ENCODE measurements at places on chromosomes 4 and X. TPM values are rescaled to one million over a fixed set of nuclear protein-coding genes. Genes with fewer than 3 reads are reported as not detected.

- peak; percentile 46 for DNase-seq
These were observed 11.0 kb downstream of the SUPT20HL1 start for GRCh38 chrX:24371391-24371972.

DNA sequence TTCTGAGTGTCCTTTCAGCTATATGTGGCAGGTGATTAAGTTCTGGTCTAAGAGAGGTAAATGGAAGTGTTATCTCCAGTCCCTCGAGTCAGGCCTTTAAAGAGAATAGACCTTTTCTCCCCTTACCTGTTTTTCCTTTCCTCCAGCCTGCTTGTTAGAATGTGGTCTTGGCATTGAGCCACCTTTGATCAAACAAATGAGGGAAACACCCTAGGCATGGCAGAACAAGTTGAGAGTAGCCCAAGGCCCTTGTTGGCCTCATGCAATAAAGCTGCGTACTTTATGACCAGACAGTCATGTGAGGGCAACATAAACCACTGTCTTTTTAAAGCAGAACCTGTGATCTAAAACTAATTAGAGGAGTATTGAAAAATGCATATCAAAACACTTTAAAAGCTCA, 13.2 kb upstream of the IL13RA2 start:
- DNase-seq = no peak

GRCh38 chrX:33906971-33907370, 225.1 kb downstream of the FAM47A start:
- DNase-seq = no peak

DNA sequence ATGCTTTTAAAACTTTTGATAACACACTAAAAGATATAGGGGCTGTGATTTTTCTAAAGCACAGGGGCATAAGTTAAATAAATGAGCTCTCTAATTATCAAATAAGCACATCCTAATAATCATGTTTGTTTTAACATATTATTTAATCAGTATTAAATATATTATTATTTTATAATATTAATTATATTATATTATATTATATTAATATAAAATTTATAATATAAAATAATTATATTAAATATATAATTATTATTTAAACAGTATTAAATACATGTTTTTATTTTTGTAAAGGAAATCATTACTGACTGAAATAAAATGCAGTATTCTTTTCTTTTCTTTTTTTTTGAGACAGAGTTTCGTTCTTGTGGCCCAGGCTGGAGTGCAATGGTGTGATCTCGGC, 136.5 kb downstream of the IL15 start:
- no peak for DNase-seq

GRCh38 chrX:47200385-47201150, 6.9 kb downstream of the UBA1 start:
- no peak for DNase-seq

DNA sequence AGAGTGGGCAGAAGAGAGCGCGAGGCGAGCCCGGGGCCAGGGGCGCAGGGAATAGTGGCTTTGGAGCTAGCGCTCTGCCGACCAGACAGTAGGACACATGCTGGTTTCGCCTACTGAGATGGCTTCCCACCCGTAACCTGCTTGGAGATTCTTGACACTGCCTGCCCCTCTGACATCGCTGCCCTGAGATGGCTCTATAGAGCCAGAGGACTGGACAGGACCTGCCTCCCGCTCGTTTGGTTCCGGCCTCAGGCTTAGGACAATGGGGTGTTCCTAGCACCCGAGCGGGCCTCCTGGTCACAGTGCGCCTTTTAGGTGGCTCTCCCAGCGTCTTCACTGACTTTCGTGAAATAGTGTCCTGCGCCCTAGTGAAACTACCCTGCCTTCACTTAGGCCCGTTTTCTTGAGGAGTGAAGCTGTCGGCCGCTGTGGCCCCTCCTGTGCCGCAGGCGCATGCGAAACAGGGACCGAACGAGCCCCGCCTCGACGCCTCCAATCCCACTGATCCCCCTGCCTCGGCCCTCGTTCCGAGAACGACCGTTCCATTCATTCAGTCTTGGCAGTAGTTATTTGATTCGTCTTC, 608 bp downstream of the TAF1 start:
- DNase-seq = peak; percentile 7

- no peak for DNase-seq
These were observed 66.5 kb upstream of the TMEM184C start for GRCh38 chr4:147550626-147551246.

GRCh38 chrX:69107747-69108401, 57.4 kb downstream of the PJA1 start:
- DNase-seq = no peak

DNA sequence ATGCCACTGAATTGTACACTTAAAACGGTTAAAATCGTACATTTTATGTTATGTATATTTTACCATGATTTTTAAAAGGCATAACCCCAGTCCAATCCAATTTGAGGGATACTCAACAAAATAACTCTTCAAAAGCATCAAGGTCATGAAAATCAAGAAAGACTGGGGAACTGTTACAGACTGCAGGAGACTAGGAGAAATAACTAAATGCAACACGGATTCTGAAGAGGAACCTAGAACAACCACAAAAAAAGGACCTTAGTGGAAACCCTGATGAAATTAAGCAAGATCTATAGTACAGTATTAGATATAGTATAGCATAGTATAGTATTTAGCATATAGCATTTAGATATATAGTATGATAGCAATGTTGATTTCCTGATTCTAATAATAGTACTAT, 26.8 kb downstream of the SH3KBP1 start:
- DNase-seq = no peak

DNA sequence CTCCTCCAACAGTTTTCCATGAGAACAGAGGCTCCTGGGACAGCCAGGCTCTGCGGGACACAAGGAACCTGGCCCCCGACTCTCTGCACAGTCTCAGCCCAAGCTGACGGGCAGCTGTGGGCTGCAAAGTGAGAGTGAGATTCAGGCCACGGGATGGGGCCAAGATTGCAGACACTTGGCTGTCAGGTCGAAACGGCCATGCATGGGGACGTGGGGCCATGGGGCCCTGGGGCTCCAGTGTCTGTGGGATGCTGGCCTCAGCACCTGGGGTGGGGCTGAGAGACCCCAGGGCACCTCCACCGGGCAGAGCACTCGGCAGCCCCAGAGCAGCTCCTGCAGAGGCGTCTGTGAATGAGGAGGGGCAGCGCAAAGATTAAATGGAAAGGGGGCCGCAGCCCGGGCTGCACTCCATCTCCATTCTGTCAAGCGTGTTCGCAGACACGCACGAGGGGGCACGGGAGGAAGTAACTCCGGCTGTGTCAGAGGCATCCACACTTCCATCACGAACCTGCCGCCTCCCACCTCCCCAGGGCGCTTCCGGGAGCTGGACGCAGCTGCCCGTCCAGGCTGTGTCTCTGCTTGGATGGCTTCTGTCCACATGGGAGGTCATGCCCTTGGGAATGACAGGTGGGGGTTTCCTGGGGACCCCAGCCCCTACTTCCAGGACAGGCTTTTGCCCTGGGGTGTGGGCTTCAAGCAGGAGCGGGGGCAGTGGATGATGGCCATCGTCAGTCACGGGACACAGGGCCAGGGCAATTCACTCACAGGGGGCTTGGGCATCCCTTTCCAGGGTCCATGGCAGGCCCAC, 82.8 kb upstream of the NKX1-1 start:
- no peak for DNase-seq

DNA sequence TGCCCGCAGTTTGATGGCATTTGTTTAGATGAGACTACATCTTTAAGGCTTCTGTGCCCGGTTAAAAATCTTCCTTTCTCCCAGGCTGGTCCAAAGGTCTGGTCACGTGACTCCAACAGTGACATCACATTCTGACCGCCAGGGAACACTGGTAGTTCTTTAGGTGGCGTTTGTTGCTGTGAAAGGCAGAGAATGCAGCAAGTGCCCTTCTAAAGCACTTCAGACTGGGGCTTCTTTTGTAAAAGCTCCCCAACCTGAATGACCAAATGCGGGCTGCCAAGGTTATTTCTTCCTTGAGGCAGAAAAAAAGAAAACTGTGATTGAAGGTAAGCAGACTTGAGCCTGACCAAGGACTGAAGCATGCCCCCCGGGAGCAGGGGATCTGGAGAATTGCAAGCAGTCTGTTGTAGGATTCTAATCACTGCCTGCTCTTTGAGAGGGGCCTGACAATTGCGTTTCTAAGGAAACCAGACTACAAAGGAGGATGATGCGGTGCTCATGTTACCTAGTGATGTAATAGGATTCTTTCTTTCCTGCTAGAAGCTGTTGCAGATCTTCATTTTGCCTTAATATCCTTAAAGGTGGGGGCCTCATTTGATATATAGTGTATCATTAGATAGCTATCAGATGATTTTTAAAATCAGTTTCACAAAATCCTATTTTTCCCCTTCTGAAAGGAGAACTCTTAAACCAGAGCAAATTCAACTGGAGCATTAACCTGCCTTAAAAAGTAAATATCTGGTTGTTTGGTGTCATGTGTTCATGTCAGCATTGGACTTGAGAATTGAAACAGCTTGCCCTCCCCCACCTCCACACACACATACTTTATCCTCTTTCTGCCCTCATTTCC, 133.1 kb downstream of the AKAP4 start:
- no peak for DNase-seq

DNA sequence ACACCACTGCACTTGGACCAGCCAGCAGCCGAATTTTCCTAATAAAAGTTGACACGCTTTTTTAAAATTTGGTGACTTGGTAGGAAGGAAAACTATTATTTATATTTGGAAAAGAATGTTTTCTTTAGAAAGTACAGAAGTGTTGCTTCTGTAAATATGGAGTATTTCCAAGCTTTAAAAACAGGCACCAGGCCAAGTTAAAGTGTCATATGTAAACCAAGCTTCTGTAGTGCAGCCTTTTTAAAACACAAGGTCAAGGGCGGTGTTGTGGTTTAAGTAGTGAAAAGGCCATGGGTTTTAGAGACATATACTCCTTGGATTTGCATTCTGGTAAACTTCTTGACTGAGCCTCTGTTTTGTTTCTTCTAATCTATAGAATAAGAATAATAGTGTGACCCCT, 62.7 kb downstream of the TRIM2 start:
- DNase-seq = no peak

- DNase-seq = no peak
These were observed 18.7 kb downstream of the CHM start for GRCh38 chrX:86028681-86029080.

DNA sequence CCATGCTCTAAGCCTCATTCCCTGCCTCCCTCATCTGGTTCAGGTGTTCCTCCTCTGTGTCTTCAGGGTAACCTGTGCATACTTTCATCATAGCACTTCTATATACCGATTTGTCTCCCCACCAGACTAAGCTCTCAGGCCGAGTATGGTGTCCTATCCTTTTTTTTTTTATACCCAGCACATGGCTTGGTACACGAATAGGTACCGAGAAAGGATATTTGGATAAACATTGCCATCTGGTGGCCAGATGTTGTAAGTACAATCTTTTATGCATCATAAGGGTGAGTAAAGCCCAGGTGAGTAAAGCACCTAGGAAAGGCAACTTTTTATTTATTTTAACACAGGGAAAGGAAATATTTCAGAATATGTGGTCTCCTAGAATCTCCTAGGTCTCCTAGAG, 68.4 kb downstream of the MID2 start:
- DNase-seq = peak; percentile 51

- no peak for DNase-seq
These were observed 14.7 kb upstream of the AMBN start for GRCh38 chr4:70577220-70577927.

DNA sequence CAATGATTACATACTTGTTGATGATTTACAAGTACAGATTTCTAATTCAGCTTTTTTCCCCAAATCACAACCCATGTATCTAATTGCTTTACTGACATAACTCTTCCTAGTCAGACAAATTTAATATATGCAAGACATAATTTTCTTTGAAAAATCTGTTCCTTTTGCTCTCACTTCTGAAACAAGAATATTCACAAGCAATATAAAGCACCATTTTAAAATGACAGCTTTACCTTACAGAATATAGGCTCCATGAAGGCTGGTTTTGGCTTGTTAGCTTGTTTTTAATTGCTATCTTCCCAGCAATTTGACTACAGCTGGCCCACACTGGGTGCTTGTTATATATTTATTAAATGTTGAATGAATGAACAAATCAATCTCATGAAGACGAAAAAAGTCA, 24.5 kb downstream of the GPM6A start:
- DNase-seq = no peak

GRCh38 chr4:143381189-143382118, 44.8 kb downstream of the GAB1 start:
- DNase-seq = no peak

- no peak for DNase-seq
These were observed 753.6 kb downstream of the RPA4 start for GRCh38 chrX:97637289-97637688.

GRCh38 chr4:48194971-48195370, 60.9 kb upstream of the TXK start:
- DNase-seq = no peak

- no peak for DNase-seq
These were observed 35.1 kb downstream of the SH3KBP1 start for GRCh38 chrX:19852014-19853005.

- DNase-seq = no peak
These were observed 165.6 kb upstream of the HCCS start for GRCh38 chrX:10945498-10945897.

DNA sequence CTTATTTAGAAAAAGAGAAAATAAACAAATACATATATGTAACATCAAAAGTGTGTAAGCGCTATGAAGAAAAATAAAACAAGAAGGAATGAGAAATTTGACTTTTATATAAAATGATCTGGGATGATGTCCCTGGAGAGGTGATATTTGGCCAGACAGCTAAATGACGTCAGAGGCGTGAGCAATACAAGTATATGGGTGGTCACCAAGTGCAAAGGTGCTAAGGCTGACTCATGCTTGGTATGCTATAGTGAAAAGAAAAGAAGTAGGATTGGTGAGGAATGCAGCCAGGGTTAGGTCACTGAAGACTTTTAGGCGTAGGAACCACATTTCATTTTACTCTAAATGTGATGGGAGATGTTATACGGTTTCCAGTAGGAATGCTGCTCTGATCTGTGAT, 1049.1 kb upstream of the TENM3 start:
- no peak for DNase-seq

DNA sequence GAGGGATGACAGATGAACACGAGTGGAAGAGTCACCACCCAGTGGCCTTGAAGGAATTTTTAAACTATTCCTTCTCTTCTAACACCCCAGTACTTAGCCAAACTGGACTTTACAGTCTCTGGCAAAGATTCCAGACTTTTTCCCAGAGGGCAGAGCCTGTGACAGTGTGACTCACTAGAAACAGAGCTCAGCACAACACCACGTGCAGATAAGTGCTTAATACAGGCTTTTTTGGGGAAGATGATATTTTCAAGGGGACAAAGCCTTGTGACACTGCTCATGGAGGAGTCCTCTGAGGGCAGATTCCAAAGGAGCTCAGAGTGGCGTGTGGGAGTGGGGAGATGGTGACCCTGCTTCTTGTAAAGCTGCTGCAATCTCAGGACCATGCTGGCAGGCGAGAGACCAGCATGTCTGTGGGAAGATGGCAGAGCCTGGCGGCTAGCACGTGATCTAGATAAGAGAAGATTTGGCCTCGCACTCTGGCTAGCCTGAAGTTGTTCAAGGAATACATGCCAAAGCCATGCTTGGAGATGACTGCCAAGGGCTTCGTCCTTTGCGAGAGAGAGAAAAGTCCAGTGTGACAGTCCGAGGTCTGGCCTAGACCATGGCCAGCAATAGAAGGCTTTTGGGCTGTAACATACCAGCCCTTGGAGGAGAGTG, 2.4 kb downstream of the RAB33A start:
- no peak for DNase-seq

- no peak for DNase-seq
These were observed 325.6 kb downstream of the ARHGAP10 start for GRCh38 chr4:148057516-148057915.

Gene S100G
- total RNA-seq = not detected

Gene NKRF
- 27.2 TPM for total RNA-seq

Gene HSFX2
- total RNA-seq = 0.57 TPM
